ENCODE measurements at places on chromosomes 16 and 17.

DNA sequence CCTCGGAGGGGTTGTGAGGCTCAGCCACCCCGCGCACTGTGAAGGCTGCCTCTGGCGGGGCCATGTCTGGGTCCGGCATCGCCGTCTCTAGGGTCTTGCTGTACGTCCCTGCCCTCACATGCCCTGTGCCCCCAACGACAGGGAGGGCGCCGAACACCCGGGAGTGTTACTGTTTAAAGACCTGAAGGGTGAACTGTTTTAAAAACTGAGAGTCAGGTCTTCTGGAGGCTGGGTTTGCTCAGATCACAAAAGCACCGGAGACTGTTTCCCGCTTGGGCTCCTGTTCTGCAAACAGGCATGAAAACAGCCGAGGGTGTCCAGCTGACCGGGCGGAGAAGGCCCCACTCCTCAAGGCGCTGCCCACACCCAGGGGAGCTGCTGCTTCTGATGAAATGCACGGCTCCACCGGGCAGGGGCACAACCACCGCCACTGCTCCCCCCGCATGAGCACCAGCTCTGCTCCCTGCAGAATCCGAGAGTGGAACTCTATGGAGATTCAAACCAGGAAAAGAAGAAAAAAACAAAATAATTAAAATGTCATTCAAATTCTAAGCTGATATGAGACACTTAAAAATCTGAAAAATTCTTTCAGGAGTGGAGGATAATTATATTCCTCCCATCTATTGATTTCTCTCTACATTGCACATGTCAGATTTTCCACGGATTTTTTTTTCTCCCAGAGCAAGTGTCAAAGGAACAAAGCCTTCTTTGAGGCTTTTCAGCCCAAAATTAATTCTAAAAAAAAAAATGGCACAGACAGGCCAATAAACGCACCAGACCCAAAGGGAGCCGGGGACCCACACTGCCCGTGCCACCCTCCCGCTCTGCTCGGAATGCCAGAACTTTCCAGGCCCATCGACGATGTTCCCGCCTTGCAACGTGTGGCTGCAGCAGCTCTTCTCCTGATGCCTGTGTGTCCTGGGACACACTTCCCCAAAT is 74.3 kb downstream of the LMF1 start:
- no peak for DNase-seq

DNA sequence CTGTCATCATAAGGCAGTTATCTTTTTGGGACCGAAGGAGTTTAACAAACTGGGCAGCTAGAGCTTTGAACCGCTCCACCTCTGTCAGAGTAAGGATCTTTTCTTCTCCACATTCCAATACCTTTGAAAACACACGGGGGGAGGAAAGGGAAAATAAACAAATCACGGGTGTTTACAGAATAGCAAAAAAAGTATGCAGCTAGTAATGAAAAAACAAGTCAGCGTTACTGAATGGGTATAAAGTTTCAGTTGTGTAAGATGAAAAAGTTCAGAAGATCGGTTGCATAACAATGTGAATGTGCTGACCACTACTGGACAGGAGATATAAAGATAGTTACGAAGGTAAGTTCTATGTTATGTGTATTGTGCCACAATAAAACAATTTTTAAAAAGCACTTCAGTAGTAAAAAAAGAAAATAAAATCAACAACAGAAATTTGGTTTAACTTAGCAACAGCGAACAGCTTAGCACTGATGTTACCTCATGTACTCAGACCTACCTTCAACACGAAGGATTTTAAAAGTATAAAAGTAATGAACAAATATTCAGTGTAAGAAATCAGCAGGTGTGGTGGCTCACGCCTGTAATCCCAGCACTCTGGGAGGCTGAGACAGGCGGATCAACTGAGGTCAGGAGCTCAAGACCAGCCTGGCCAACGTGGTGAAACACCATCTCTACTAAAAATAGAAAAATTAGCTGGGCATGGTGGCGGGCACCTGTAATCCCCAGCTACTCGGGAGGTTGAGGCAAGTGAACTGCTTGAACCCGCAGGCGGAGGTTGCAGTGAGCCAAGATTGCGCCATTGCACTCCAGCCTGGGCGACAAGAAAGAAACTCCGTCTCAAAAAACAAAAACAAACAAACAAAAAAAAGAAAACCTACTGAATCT is 34.3 kb downstream of the MARF1 start:
- no peak for DNase-seq

- DNase-seq: no peak
These were observed 12.2 kb downstream of the ADAP2 start for GRCh38 chr17:30933966-30934365.

DNA sequence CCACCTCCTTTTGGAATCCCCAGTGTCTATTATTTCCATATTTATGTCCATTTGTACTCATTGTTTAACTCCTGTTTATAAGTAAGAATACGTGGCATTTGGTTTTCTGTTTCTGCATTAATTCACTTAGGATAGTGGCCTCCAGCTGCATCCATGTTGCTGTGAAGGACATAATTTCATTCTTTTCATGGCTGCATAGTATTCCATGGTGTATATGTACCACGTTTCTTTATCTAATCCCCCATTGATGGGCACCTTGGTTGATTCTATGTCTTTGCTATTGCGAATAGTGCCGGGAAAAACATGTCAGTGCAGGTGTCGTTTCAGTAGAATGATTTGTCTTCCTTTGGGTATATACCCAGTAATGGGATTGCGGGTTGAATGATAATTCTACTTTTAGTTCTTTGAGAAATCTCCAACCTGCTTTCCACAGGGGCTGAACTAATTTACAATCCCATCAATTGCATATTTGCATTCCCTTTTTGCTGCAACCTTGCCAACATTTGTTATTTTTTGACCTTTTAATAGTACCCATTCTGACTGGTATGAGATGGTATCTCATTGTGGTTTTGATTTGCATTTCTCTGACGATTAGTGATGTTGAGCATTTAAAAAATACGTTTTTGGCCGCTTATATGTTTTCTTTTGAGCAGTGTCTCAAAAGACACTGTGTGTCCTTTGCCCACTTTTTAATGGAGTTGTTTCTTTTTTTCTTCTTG is 373.2 kb upstream of the TNRC6C start:
- DNase-seq: no peak

GRCh38 chr16:85372627-85373372 is 240.3 kb upstream of the GSE1 start:
- DNase-seq: peak; percentile 53

DNA sequence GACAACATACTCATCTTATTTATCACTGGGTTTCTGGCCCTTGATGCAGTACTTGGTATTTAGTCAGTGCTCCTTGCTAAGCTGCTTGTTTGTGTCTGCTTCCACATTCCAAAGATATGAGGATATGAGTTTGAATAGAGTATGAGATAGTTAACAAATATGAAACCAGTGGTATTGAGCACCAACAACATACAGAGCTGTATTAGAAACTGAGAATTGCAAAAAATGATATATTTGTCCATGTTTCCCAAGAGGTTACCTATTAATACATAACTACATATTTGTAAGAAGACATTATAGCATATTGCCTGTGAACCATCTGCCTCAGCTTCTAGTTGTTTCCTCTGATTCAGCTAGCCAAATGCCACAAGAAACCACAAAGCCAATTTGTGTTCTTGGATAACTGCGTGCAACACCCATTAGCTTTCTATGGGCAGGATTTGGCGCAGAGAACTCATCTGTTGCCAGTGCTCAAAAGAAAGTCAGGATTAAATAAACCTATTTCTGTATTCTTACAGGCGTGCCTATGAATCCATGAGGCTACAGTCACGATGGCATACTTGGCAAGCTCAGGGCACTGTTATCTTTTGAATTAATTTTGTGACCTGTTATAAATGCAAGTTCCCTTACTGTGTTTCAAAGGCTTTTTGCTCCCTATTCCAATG is 194.4 kb downstream of the MAP2K6 start:
- peak; percentile 96 for DNase-seq

DNA sequence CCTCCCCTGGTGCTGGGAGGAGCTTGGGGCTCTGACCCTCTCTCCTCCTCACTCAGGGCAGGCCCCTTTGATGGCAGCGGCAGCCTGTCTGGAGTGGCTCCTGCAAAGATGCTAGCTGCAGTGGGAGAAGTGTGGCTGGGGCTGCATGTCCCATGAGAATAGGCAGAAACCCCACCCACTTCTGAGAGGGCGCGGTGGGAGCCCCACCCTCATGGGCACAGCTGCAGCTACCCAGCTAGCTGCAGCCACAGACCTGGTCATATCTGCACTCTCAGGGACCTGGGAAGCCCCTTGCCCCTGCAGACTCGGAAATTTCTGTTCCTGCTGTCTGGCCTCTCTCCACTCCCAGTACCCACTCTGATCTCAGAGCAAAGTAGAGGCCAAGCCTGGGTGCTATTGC is 72.2 kb upstream of the BRD7 start:
- no peak for DNase-seq

DNA sequence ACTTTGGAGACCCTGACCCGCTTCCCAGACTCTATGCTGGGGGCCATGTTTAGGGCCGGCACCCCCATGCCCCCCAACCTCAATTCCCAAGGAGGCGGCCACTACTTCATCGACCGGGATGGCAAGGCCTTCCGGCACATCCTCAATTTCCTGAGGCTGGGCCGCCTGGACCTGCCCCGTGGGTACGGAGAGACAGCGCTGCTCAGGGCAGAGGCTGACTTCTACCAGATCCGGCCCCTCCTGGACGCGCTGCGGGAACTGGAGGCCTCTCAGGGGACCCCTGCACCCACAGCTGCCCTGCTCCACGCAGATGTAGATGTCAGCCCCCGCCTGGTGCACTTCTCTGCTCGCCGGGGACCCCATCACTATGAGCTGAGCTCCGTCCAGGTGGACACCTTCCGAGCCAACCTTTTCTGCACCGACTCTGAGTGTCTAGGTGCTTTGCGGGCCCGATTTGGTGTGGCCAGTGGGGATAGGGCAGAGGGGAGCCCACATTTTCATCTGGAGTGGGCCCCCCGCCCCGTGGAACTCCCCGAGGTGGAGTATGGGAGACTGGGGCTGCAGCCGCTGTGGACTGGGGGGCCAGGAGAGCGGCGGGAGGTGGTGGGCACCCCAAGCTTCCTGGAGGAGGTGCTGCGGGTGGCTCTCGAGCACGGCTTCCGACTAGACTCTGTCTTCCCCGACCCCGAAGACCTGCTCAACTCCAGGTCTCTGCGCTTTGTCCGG is 1.1 kb downstream of the KCTD11 start:
- DNase-seq: no peak
